ENCODE measurements at places on chromosomes 5 and 9.

- DNase-seq: no peak
Measured at GRCh38 chr9:81669866-81670265, 19.5 kb downstream of the TLE1 start.

GRCh38 chr5:148902478-148902877 is 76.1 kb downstream of the ADRB2 start:
- DNase-seq: no peak

DNA sequence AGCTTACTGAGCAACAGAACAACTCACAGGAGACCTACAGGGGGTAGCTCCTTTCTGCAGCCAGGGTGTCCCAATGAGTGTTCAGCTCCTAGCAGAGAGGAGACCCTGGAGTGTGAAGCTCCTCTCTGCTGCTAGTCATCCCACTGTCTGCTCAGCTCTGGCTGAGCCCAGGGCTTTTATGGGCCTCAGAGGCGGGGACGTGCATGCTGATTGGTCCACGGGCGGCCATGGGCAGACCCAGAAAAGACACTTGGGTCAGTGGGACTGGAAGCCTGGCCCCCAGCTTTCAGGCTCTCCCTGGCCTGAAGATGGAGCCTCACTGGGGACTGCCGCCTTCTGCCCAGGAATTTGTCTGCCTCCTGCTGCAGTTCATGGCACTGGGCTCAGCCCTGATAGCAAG is 40.6 kb downstream of the TSPAN17 start:
- DNase-seq: no peak

- DNase-seq: no peak
Measured at GRCh38 chr5:119943148-119943547, 313.8 kb downstream of the FAM170A start.

- DNase-seq: no peak
Measured at GRCh38 chr9:3007326-3007725, 163.4 kb upstream of the PUM3 start.

GRCh38 chr5:124995421-124995820 is 249.0 kb upstream of the ZNF608 start:
- no peak for DNase-seq
